ENCODE measurements at places on chromosomes 4 and X.

DNA sequence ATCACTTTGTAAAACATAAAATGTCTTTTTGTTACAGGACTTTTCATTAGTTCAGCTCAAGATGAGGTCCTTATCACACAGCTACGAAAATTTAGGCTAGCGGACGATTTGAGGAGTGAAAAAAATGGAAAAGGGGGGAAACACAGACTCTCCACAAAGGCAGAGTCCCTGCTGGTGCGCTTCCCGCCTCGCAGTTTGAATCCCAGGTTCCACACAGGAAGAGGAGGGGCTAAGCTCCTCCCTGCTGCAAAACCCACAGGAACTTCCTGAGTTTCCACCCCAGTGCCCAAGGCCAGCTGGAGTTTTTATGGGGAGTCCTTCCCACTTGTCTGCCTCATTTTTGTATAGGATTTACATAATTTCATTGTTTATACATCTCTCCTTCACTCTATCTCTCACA, 11.2 kb downstream of the ADAM29 start:
- no peak for DNase-seq

DNA sequence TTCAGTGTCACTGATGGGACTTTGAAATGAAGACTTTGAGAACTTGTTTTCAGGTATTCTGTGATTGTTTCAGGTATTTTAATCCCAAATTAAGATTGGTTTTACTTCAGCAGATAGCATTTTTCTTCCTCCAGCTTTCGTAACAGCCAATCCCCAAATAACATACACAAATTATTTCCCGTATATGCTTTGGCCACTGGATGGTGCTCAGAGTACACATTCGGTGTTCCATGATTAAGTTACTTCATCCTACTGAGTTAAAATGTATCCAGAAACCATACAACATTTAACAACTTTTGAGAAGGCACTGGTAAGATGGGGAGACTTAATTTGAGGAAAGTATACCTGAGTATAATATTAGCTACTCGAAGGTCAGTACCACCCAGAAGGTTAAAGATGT, 233.4 kb upstream of the FAM47A start:
- DNase-seq: no peak

DNA sequence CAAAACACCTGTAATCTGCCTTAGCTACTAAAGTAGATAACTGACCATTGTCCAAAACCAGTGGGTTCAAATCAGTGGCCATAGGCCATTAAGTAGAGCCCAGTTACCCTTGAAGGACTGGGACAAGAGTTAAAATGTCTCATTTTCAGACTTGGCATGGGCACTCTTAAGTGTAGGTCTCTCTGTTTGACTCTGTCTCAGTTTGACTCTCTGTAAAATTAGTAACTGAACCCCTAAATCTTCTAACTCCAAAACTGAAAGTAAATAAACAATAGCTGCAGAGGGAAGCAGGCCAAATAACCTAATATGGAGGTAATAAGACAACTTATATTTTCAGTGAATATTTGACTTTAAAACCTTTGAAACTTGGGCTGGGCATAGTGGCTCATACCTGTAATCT, 89.1 kb downstream of the SLC16A2 start:
- DNase-seq: no peak

DNA sequence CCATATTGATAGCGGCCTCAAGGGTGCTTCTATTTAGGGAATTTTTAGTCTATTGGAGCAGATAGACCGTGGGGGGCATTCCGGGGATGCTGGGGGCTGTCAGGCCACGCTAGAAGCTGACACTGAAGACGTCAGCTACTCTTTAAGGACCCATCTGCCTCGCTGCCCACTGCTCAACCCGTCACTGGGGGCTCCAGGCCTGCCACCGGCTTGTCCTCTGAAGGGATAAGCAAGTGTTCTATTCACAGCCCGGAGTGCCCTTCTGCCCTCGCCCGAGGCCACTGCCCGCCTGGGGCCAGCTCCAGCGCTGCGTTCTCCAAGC, 679 bp upstream of the MSL3 start:
- DNase-seq: no peak

DNA sequence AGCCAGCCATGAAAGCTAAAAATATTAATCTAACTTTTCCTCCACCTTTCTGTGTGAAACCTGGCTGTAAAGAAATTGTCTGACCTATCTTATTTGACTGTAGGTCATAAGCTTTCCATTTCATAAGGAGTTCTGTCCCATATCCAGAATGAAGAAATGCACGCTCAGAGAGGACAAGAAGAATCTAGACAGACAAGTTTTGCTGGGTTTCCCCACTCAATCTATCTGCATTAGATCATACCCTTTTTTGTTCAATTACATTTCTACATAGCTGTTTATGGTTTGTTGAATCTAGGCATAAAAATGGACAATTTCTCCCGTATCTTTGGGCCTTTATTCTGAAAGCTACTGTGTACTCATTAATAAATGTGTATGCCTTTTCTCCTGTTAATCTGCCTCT, 1495.1 kb downstream of the C4orf33 start:
- DNase-seq: no peak

GRCh38 chrX:77668391-77669237, 117.4 kb downstream of the ATRX start:
- peak; percentile 2 for DNase-seq

DNA sequence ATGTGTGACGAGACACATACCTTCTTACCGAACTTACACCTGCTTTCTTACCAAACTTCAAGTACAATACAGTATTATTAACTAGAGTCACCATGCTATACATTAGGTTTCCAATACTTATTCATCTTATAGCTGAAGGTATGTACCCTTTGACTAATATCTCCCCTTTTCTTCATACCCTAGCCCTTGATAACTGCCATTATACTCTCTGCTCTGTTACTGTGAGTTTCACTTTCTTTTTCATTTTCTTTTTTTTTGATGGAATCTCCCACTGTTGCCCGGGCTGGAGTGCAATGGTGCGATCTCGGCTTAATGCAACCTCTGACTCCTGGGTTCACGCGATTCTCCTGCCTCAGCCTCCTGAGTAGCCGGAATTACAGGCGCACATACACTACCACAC, 3.4 kb upstream of the PNMA5 start:
- DNase-seq: no peak

- DNase-seq: no peak
Measured at GRCh38 chr4:83011689-83012199, 1.1 kb upstream of the LIN54 start.

DNA sequence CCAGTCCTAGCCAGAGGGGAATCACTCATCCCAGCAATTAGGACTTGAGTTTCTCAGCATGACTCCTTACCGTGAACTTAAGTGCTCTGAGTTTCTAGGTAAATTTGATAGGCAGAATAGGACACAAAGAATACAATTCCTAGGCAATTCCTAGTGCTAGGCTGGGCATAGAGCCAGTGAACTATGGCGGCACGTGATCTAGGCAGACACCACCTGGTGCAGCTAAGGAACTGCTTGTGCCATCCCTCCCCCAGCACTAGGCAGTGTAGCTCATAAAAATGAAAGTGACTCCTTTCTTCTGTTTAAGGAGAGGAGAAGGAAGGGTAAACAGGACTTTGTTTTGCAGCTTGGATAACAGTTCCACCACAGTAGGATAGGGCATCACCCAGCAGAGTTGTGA, 736.3 kb upstream of the PCDH7 start:
- no peak for DNase-seq

DNA sequence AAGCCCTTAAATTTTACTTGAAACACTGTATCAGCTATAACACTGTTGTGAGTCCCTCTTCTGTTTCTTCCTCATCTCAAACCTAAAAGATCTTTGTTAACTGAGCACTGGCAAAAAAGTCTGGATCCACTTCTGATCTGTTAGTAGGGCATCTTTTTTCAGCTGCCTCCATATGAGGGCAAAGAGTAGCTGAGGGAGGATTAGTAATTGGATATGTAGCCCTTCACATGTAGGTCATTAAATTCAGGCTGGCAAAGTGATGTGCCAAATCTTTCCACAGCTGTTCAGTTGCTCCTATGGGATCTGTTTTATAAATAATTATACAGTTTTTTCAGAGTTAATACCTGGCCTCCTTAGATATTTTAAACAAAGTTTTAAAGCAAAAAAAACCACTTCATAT, 1.1 kb upstream of the TRMT10A start:
- no peak for DNase-seq

DNA sequence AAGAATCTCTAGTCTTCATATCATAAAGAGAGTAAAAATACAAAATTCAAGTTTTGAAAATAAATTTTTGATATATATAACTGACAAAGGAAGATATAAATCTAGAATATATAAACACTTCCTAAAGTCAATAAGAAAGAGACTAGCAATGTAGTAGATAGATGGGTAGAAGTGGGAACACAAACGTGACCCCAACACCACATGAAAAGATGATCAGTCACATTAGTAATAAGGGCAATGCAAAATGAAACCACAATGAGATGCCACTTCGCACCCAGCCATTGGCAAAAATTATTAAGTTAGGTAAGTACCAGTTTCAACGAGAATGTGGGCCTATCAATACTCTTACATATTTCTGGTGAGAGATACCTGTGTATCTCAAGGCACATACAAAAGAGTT, 106.5 kb downstream of the EGF start:
- no peak for DNase-seq

GRCh38 chr4:2962614-2963174, 512 bp downstream of the NOP14 start:
- DNase-seq: no peak

GRCh38 chr4:176084769-176085168, 19.1 kb downstream of the WDR17 start:
- no peak for DNase-seq

- no peak for DNase-seq
Measured at GRCh38 chr4:98741952-98742351, 83.5 kb upstream of the TSPAN5 start.

DNA sequence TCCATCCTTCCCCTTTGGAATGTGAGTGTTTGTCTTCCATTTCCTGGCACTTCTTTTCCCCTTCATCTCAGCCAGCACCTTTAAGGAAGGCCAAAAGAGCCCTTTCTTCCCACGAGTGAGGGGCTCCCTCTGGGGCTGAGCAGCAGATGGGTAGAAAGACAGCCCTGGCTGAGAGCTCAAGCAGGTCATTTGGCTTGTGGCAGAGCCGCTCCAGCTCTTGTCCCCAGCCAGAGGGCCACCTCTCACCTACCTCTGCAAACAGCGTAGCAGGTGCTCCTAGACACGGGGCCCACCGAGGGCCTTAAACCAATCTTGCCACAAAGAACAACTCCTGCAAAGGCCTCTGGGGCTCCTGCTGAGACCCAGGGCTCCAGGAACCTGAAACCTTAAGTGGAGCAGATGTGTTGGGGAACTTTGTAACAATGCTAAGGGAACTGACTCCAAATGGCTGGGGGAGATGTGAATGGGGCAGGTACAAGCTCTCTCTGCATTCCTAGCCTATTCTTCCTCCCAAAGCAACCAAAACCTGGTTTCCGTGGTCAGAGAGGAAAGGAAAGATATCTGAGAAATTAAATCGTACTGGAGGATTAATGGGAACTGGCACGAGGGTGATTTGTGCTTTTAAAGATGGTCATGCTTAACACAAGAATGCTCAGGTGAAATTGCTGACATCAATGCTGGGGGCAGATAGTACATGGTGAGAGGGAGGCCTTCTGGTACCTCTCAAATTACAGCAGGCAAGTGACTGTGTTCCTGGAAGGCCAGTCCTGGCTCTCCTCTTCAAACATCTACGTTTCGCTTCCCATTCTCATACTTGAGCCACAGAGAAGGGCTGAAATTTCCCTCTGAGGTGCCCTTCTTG, 27.0 kb downstream of the TFDP3 start:
- no peak for DNase-seq

GRCh38 chr4:165308166-165308565, 19.3 kb upstream of the MSMO1 start:
- DNase-seq: no peak

DNA sequence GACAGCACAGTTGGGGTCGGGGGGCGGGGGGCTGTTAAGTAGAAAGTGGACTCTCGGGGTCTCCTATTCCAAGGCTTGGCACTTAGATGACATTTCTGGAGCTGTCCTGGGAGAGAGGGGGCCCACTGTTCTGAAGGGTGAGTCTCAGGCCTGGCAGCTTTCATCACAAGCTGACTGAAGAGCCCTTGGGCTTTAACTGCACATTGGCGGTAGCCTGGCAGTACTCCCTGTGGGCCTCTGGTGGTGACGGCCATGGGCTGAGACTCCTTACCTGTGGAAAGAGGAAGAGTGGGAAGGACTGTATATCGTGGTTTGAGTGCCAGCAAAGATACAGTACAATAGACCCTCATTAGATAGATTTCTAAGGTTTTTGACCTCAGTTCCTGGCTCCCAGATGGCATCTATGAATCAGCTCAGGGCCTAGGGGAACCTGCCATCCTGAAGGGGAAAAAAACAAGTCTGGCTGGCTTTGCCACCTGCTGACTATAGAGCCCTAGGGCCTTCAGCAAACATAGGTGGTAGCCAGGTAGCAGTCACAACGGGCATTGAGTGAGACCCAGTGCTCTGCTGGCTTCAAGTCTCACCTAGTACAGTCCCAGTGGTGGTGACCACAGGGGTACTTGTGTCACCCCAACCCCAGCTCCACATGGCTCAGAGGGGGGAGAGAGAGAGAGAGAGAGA, 87.9 kb downstream of the ANKRD17 start:
- no peak for DNase-seq

- DNase-seq: no peak
Measured at GRCh38 chr4:183610613-183611012, 48.4 kb downstream of the RWDD4 start.

- no peak for DNase-seq
Measured at GRCh38 chrX:133435544-133436124, 20.3 kb upstream of the GPC4 start.

- no peak for DNase-seq
Measured at GRCh38 chr4:33149658-33150524, 2429.7 kb downstream of the PCDH7 start.

GRCh38 chr4:73764513-73764912, 24.1 kb downstream of the CXCL8 start:
- no peak for DNase-seq

DNA sequence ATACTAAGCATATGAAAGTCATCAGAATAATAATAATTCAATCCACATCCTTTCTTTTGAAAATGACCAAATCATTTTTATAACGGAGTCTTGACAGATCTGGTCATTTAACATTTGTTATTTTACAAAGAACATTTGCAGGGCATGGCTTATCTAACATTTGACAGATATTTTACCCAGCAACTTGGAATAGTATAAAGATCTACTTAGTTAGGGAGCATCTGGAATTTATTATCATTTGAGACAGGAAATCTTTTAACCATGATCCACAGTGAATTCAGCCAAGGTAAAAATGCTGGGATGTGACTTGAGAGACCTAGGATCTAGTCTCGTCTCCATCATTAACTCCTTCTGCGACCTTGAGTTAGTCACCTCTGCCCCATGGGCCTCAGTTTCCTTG, 22.4 kb downstream of the STARD8 start:
- DNase-seq: no peak

All from GM04503 (cell line).